NCI-H2081 treated with DMSO at 0.1 percent for 48 hours (cell line): ENCODE measurements at places on chromosomes 3 and 15.

GRCh38 chr15:48965972-48966371, 2.3 kb upstream of the SHC4 start:
- no peak for DNase-seq

DNA sequence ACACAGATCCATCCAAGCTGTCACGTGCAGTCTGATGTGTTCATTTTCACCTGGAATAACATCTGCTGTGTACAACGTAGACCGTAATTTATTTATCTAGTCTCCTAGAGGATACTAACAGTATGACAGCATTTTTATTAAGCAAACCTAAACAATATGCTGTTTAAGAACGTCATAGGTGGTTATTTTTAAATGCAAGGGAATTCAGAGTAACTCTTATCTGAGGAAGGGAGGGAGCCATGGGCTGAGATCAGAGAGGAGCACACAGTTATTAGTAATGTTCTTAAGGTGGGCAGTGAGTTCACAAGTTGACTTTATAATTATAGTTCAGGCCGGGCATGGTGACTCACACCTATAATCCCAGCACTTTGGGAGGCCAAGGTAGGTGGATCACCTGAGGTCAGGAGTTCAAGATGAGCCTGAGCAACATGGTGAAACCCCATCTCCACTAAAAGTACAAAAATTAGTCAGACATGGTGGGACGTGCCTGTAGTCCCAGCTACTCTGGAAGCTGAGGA, 193.6 kb downstream of the UACA start:
- DNase-seq, result no peak

DNA sequence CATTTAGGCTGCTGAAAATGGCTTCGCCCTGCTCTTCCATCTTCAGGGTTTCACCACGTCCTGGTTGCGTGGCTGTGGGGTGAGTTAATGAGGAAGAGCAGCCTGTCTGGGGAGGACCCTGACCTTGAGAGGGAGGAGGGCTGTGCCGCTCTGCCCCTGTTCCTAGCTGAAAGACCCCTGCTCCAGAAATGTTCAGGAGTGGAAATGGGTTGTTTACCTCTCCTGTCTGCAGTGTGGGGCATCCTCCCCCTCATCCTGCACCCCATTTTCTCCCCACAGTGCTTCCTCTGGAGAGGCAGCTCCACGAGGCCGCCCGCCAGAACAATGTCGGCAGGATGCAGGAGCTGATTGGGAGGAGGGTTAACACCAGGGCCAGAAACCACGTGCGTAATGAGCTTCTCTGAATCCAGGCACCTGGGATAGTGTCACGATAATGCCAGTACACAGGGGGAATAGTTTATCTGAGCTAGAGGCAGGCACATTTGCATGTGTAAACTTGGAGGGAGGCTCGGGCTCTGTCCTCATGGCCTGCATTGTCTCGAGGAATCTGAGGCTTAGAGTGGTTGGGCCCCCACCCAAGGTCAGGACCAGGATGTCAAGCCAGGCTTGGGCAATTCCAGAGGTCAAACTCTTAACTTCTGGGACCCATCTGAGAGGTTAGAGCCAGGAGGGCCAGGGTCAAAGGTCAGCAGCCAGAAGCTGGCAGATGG, 4.0 kb downstream of the ANKDD1A start:
- DNase-seq, result no peak

- DNase-seq, result no peak
Measured at GRCh38 chr3:188567478-188568195, 413.7 kb downstream of the LPP start.

GRCh38 chr15:84950570-84951111, 31.0 kb upstream of the PDE8A start:
- no peak for DNase-seq

DNA sequence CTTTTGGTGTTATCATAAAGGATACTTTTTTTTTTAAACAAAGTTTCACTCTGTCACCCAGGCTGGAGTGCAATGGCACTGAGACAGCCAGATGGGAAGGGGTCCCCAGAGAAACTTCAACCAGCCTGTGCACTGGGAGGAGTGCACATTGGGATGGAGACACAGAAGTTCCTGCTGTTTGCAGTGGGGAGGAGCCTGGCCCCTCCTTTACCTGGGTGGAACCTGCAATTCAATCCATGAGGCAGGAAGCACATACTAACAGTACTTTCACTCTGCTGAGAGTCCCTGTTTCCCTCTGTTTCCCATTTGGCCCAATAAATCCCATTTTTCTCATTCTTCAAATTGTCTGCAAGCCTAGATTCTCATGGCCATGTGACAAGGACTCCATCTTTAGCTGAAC, 42.3 kb upstream of the LHFPL4 start:
- no peak for DNase-seq
